GM10248 (cell line): ENCODE measurements at places on chromosomes 12 and 14.

GRCh38 chr14:94486883-94487282, 10.9 kb upstream of the SERPINA9 start:
- no peak for DNase-seq

- no peak for DNase-seq
Observed at GRCh38 chr12:58066296-58066695, 124.9 kb downstream of the ATP23 start.

DNA sequence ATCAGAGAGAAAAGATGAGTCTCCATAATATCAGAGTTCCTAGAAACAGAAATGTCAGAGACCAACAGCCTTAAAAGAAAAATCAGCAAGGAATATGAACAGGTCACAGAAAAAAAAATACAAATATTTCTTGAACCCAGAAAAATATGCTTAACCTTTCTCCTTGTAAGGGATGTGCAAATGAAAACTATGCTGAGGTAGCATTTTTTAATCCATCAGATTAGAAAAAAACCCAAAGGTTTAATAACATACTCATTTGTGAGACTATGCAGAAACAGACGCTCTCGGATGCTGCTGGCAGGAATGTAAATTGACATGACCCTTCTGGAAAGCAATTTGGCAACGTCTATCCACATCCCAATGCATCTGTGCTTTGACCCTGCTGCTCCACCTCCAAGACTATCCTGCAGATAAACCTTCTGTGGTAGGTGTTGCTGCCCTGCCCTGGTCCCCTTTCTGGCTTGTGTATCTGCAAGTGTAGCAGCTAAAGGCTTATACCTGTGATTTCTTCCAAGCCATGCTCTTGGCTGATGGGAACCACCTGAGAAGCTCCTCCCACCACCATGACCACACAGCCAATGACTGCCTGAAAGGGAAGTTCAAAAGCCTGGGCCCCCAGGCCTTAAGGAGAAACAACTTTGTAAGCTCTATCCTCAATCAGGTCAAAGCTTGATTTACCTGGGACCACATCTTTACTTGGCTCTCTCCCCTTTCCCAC, 49.4 kb downstream of the LTBP2 start:
- DNase-seq: no peak

DNA sequence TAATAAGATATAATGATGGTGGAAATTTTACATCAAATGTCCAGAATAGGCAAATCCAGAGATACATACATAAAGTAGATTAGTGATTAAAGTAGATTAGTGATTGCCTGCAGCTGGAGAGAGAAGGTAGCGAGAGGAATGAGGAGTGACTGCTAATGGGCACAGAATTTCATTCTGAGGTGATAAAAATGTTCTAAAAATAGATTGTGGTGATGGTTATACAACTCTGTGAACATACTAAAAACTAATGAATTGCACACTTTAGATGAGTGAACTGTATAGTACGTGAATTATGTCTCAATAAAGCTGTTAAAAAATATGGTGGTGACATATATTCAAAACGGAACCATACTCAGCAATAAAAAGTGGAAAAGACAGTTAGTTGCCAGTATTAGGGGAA, 41.7 kb downstream of the PPP2R5E start:
- DNase-seq: no peak

- no peak for DNase-seq
Observed at GRCh38 chr14:78638926-78639325, 468.8 kb downstream of the NRXN3 start.

GRCh38 chr12:119397540-119397939, 63.0 kb downstream of the CCDC60 start:
- DNase-seq: no peak

DNA sequence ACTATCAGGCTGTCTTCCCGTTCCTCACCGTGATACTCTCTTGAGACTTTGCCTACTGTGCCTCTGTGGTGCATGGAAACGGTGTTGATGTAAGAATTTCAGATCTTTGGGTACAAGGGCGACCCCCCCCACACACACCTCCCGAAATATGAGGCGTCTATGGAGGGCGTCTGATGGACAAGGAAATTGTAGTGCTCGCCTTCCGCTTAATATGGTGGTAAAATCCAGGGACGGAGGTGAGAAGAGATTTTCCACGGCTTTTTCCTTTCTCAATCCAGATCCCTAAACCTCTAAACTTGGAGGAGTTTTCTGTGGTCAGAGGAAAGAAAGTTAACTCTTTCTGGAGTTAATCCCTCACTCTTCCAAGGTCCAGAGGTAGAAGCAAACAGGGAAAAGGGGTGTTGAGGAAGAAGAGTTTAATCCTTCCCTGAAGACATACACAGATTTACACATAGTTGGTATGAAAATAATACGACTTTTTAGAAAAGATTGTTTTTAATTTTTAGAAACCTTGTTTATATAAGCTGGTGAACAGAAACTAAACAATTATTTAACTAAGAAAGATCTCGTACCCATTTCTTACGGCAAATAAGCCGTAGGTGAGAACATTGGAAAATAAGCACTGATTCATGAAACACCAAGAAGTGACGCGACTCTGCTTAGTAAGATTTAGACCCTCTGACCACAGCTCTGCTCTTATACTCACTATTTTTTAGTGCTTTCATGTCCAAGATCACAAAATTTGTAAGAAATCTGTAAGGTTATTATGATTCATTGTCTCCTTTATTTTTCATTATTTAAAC, 23.1 kb upstream of the RNASE12 start:
- no peak for DNase-seq

DNA sequence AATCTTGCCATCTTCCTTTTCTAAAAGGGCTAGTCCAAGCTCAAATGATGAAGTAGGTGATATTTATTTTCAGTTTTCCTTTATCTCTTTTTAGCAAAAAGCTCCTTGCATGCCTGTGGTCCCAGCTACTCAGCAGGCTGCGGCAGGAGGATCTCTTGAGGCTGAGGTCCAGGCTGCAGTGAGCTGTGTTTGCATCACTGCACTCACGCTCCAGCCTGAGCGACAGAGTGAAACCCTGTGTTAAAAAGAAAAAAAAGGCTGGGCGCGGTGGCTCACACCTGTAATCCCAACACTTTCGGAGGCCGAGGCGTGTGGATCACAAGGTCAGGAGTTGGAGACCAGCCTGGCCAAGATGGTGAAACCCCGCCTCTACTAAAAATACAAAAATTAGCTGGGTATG, 5.0 kb downstream of the TMEM116 start:
- DNase-seq: no peak

DNA sequence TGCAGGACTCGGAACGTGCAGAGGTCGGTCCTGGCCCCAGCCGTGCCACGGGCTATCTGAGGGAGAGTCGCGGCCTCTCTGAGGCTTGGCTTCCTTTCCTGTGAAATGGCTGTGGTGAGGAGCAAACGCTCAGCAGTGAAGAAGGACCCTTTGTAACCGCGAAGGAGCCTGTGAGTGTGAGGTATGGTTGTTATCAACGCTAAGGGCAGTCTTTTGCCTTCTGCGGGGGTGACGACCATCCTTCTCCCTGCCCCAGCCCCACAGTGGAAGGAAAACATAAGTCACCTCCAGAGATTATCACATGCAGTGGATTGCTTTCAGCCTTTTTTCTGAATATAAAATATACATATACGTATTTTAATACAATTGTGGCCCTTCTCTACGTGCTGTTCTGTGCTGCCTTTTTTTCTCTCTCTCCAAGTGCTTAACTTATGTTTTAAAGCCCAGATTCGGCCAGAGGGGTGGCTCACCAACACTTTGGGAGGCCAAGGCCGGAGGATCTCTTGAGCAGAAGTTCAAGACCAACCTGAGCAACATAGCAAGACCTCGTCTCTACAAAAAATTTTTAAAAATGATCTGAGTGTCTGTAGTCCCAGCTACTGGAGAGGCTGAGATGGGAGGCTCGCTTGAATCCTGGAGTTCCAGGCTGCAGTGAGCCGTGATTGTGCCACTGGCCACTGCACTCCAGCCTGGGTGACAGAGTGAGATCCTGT, 17.4 kb downstream of the TAMALIN start:
- no peak for DNase-seq

DNA sequence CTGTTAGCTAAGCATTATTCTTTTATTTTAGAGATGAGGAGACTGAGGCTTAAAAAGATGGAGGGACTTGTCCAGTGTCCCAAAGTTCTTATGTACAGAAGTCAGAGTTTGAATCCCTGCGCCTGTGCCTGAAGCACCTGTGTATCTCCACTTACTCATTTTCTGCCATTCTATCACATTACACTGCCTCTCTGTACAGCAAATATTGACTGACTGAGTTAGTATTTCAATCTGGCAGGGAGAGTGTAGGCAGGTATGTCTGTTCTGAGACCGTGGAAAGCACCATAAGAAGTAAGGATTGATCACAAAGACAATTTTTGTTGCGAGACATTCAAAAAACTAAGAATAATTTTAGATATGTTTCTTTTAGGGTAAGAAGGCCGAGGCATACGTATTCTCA, 162.7 kb downstream of the KITLG start:
- no peak for DNase-seq

GRCh38 chr12:131478468-131478867, 232.4 kb upstream of the SFSWAP start:
- no peak for DNase-seq

DNA sequence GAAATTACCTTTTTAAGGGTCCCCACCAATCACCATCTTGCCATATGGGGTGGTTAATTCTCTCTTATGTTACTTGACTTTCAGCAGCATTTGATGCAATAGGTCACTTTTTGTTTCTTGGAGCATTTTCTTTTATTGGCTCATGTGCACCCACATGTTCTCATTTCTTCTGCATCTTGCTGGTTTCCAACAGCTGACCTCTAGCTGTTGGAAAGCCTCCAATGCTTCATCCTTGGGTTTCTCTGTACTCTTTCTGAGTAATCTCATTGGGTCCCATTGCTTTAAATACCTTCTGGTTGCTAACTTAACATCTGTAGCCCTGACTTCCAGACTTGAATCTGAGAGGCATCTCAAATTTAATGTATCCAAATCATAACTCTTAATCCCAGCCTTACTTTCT, 116.8 kb downstream of the CRADD start:
- DNase-seq: no peak

DNA sequence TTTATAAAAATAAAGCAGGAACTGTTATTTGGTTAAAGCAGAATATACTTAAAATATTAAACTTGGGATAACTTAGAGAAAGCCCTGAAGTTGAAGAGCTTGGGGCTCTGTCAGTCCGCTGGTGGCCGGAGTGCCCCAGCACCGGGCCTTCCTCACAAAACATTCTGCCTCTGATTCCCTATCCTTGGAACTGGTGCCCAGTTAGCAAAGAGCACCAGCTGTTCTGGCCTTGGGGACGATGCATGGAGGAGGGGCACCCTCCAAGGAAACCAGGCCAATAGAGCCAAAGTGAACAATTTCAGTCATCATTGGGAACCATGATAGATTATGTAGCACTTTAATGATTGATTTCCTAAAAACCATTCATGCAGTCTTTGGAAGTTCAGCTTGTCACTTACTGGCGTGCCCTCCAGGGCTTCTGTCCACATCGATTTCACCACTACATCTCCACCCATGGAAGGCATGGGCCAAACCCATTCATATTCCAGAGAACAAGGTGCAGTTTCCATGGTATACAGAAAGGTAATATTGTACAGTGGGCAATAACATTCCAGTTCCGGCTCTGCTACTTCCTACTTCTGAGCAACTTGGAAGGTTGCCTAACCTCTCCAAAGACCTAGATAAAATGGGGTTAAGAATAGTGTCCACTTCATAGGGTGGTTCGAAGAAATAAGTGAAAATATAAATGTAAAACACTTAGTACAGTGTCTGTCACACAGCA, 145.9 kb downstream of the ETV6 start:
- no peak for DNase-seq

DNA sequence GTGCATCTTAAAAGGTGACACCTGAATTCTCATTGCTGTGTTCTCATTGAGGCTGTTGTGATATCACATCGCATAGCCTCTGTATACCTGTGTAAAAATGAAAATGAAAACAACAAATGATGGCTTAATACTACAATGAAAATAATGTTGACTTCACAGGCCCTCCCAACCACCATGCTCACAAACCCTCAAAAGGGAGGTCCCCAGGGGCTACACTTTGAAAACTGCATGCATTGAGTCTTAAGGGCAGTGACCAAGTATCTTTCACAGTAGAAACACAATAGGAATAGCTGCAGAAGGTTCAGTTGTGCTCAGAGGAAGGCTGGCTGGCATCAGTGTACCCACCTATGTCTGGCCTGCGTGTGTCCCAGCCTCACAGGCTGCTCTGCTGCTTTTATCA, 27.6 kb upstream of the KCNK13 start:
- DNase-seq: no peak

- no peak for DNase-seq
Observed at GRCh38 chr14:99850709-99851108, 57.5 kb downstream of the EML1 start.

GRCh38 chr12:73719223-73719622, 818.4 kb upstream of the ATXN7L3B start:
- no peak for DNase-seq

DNA sequence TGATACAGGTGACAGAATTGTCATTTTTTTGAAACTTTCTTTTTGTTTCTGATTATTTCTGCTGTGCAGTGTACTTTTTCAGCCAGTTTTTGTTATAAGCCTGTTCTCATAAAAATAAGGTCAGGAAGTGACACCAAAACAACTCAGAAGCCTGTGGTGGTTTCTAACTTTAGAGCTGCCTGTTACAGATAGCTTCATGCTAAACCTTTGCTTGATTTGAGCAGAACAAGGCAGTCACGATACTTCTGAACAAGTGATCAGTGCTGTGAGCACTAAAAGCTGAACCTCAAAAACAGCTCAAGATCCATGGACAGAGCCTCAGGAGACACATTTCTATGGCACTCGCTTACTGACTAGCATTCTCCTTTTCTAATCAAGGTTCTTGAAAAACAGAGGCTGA, 82.0 kb downstream of the PRKCH start:
- DNase-seq: peak; percentile 27

DNA sequence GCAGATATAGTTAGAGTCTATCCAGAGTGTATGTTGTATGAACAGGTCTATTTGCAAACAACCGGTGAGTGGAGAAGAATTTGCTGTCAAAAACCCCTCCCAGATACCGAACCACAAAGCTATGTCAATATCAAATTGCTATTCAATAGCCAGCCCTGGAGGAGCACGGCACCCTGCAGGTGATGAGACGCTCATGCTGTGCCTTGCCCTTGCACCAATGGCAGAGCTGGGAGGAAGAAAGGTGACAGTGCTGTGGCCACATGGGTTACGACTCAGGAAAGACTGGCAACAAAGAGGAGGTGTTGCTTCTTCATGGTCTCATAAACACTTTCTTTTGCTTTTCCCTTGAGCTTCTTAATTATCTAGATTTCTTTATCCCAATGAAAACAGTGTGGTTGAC, 55.7 kb downstream of the PAX9 start:
- no peak for DNase-seq

- peak; percentile 72 for DNase-seq
Observed at GRCh38 chr14:101992708-101993107, 28.3 kb downstream of the DYNC1H1 start.
